B cell (primary cell): ENCODE measurements at places on chromosomes 11 and 22. TPM values are rescaled to one million over a fixed set of nuclear protein-coding genes. Genes with fewer than 3 reads are reported as not detected.

- no peak for DNase-seq
Observed at GRCh38 chr11:120173019-120173705, 35.2 kb upstream of the TRIM29 start.

MMP11 gene
- polyA plus RNA-seq = 19.0 and 21.7 TPM in 2 replicates

DNA sequence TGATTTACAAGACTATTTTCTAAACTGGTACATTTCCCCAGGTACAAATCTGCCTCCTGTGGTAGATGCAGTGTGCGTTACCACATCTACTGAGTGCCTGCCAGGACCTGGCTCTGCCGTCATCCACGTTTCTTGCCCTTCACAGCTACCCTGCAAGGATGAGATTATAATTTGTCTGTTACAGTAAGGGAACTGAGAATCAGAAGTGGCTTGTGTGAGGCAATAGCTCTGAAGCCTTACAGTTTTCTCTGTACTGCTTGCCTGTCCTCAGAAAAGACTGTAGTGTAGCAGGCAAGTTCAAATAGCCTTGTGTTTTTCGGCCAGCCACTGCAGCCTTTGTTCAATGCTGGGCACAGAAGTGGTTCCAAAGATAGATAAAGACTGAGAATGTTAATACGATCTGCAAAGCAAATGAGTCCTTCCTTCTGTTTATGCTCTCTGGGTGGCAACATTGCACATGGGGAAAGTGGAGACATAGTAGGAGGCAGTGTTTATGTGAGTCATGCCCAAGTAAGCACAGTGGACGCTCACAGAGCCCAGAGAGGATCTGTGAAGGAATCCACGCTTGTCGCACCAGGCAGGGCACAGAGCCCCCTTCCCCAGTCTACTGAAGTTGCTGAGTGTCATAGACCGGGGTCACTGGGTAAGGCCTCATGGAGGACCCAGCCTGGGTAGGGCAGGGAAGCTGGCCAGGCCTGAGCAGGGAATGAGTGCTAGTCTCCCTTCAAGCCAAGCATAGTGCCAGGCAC is 49.1 kb downstream of the MICAL2 start:
- DNase-seq = no peak

DNA sequence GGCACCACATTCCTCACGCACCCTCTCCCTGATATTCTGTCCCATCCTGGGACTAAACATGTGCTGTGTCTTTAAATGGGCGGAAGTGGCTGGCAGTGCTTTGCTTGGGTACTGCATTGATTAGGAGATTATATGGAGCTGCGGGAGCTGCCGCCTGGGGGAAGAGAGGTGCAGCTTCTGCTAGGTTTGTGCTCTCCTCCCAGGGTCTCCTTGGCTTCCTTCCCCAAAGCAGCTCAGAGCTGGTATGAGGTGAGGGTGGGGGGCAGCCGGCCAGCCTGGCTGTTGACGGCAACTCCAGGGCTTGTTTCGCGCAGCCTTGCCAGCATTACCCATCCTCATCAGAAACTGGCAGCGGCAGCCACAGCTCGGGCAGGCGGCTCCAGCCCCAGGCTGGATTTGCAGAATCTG is 95.4 kb downstream of the GRAMD1B start:
- no peak for DNase-seq

DNA sequence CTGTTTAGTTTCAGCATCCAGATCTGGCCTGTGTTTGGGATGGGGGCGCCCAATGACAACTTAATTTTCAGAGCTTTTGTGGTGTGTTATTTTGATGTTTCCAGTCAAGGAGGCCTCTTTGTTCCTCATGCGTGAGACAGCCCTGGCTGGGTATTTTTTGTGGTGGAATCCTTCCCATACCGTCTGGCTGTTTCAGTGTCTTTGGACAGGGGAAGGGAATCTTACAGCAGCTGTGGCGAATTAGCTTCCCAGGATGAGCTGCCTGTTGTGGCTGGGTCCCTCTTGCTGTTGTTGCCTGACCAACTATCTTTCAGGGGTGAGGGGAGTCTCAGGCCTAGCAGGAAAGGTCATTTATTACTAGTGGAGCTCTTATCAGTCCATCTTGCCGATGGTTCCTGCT is 138.8 kb downstream of the ARHGAP20 start:
- no peak for DNase-seq

- no peak for DNase-seq
Observed at GRCh38 chr22:50677493-50678217, 5.0 kb downstream of the SHANK3 start.

DNA sequence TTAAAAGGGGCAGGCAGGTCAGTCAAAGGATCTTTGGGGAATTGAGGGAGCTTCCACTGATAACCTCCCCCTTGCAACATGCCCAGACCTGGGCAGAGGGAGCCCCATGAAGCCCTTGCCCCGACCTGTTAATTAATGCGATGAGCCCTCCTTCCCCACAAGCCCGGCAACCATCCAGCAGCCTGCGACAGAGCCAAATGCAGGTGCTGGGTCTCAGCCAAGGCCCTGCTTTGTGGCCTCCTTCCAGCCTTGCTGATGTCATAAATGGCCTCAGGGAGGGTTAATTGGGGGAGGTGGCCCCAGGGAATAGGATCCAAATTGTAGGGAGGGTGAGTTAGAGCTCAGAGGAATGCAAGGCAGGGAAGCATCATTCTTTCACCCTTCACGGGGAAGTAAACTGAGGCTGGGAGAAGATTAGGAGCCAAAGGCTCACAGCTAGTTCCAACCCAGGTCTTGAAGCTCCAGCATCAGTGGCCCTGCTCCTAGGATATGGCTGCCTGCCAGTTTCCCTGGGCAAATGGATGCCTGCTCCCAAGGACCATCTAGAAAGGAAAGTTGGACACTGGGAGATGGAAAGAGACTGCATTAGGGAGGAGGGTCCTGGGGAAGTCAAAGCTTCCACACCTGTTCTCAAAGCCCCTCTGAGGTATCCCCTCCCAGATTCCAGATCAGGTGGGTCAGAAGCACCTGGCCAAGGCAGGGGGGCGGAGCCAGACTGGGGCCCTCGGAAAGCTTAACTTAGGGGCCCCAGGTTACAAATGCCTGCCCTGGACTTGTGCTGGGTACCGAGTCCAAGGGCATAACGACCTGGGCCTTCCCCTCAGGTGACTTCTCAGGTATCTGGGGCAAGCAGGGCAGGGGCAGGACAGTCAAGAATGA is 34.1 kb downstream of the LMO1 start:
- no peak for DNase-seq

GRCh38 chr11:100546714-100547113 is 140.4 kb upstream of the ARHGAP42 start:
- DNase-seq = no peak

- DNase-seq = no peak
Observed at GRCh38 chr22:40748388-40749355, 69.4 kb downstream of the MCHR1 start.

GSTT2B gene
- not detected in 2 replicates for polyA plus RNA-seq

RTN4RL2 gene
- 0.10 and 0.13 TPM in 2 replicates for polyA plus RNA-seq

DNA sequence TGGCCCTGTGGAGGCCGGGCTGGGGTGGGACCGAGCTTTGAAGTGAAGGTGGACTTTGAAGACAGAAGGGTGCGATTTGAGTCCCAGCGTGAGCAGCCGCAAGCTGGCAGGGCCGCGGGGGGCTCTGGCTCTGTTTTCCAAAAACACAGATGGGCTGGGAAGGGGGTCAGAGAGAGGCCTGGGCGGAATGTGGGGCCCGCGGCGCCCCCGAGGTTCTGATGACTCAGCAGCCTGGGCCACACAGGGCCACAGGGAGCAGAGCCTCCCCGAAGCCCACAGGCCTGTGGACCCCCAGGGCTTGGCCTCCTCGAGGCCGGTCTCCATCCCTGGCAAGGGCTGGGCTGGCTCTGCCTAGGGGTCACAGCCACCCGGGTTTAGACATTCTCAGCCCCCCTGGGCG is 6.1 kb downstream of the INS start:
- DNase-seq = no peak

DNA sequence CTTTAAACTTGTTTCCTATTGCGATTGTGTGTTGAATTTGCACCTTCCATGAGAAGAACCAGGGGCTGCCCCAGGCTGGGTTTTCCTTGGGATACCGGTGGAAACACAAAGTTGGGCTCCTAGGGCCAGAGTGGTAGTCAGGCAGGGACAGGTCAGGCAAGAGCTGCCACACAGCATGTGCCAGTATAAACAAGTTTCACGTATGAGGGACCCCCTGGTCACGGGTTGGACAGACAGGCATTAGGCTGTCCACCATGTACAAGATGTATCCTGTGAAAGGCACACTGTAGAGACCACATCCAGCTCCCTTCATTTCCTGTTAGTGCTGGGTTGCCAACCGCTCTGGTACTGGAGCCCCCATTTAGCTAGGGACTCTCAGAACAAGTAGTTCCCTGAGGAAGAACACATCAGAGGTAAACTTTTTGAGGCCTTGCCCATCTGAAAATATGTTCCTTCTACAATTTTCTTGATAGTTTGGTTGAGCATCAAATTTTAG is 8.8 kb downstream of the UPB1 start:
- DNase-seq = no peak
